Vagina (tissue), 2 donors: ENCODE measurements at places on chromosomes 7 and 10.

DNA sequence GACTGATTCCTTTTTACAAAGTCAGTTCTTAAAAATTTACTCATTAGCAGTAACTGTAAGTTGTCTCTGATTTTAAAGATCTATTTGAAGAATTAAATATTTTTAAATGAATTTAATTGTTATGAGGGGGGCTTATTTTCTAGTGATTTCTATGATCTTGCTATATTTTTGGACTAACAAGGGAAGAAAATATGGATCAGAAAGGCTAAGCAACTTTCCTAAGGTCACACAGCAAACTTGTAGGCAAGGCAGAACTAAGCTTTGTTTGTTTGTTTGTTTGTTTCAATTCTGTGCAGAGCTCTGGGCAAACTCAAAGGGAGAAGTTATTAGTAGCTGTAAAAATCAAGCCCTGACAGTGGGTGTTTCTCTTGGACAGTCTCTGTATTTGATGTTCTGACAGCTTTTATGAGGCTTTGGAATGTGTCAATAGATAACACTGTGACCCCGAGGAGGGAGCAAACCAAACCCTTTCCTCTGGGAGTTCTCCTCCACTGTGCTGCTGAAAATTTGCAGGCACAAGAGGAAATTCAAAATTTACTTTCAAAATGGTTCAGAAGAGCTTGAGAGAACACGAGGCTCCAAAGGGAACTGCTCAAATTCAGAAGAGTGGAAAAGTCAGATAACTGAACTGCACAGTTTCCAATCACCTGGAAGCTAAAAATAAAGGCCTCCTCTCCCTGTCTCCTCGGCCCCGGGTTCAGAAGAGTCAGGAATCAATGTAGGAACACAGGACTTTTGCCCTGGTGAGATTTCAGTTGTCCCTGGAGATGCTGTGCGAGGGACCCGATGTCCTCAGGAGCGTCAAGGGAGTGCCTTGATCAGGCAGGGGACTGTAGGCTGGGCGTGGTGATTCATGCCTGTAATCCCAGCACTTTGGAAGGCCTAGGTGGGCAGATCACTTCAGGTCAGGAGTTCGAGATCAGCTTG, 325.7 kb downstream of the GATA3 start:
- no peak for DNase-seq

DNA sequence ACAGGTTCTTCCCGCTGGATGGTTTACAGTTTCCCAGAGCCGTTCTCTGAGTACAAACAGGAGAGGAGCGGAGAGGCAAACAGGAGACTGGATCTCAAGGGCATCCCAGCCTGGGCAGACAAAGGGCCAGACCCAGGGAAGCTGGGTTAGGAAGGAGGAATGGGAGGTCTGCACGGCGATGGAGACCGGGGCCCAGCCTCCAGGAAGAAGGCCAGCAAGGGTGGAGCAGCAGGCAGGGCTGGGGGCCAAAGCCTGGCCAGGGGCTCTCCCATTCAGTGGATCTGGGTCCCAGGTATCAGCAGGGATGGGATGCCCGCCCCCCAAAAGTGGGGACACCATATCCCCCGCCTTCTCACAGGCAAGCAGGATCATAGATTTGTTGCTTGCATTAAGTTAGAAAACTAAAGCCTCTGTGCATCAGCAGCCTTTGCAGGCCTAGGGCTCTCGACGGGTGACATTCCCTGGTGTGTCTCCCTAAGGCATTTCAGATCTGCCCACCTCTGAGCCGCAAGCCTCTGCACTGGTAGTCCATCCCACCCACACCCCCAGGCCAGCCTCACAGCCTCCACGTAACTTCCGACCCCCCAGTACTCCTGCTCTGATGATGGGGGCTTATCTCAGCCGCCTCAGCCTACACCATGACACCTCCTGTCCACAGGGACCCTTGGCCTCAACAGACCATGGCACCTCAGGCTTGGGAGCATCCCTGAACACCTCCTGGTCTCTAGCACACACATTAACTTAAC, 59.9 kb downstream of the TNS3 start:
- DNase-seq = no peak

GRCh38 chr10:60661637-60662036, 116.6 kb upstream of the CDK1 start:
- DNase-seq = no peak

- no peak for DNase-seq
Measured at GRCh38 chr10:80077869-80078447, 507 bp upstream of the TMEM254 start.

DNA sequence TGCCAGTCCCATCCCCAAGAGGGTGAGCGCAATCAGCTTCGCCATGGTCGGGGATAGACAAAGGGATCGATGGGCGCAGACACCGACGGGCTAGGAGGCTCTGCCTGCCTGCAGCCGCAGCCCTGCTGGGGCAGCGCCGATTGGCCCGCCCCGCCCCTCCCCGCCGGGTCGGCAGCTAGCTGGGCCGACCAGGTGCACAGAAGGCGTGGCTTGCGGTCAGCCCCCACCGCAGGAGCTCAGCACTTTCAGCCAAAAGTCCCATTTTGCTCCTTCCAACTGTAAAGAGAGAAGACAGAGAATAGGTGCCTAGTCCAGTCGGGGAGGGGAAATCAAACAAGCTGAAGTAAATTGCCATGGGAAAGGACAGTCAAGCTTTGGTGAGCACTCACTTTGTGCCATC, at the start of gene PON1:
TSS of gene PON1 (minus strand) at position 102 of the 400 bp plus-strand sequence. CDS start at position 45, 57 bp downstream.
- DNase-seq = no peak

- no peak for DNase-seq
Measured at GRCh38 chr10:13352519-13352918, 4.4 kb upstream of the SEPHS1 start.

DNA sequence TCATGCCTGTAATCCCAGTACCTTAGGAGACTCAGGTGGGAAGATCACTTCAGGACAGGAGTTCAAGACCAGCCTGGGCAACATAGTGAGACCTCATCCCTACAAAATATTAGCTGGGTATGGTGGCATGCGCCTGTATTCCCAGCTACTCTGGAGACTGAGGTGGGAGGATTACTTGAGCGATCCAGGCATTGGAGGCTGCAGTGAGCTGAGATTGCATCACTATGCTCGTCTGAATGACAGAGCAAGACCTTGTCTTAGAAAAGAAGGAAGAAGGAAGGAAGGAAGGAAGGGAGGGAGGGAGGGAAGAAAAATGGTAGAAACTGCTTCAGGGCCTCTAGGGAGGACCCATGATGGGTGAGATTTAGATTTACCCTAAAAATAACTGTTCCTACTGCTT, 112.3 kb downstream of the SPDYE5 start:
- no peak for DNase-seq

- DNase-seq = no peak
Measured at GRCh38 chr7:107392830-107393229, 77.0 kb upstream of the GPR22 start.

DNA sequence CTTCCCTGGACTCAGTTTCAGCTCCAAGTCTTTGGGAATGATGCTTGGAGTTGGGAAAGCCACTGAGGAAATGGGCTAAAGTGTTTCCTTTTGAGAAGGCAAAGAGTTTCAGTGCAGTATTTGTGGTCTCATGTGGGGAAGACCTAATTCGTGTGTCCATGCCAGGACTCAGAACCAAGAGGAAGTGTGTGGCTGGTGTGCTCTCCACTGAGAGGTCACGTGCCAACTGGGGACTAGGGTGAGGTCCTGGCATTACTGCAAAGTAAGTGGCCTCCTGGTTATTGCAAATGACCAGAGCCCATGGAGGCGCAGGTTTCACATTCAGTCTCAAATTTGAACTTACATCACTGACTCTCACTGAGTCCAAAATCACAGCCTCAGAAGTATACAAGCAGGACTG, 48.6 kb upstream of the ITPRID1 start:
- DNase-seq = no peak

DNA sequence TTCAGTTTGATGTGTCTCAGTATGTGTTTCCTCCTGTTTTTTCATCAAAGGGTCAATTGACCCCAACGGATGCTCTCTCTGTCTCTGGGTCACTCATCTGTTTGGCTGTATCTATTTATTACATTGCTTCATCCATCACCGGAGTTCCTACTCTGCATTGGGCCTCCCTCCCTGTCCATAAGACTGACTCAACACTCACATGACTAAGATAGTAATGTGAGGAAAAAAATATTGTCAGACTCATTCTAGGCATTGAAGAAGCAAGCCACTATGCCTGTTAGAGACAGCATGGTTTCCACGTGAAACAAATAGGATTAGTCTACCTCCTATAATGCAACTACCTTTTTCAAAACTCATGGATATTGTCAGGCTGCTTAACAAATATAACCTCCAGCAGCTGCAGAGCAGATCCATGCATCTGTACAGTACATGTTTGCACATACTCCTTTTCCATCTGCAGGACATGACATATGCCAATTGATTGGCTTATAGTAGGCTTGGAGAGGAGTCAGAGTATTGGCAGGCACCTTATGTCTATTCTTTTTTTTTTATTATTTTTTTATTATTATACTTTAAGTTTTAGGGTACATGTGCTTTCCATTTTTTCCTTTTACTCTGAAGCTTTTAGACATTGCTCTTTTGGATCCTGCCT, 275.2 kb downstream of the LRRTM3 start:
- no peak for DNase-seq

DNA sequence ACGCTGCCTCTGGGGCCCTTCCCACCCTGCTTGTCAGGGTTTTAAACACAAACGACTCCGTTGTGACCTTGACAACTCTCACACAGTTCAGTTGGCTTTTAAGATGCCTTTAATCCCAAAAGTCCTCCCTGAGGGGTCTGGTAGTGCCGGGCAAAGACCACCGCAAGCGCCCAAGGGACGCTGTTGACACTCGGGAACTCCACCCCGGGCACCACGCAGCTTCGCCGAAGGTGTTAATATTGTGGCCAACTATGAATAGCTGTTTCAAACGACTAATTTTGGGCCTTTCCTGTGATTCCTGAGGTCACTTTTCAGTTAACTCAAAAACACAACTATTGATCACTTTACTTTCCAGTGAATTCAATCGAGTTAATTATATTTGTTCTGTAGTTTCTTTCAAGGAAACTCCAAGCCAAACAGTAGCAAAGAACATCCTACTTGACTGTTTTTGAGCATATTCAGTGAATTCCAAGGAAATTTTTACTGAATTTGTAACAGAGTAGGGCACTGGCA, 958 bp upstream of the ESYT2 start:
- peak; percentile 74 for DNase-seq

GRCh38 chr10:79495791-79496190, 16.5 kb upstream of the EIF5AL1 start:
- DNase-seq = no peak

GRCh38 chr7:159158125-159158887, 13.6 kb upstream of the VIPR2 start:
- DNase-seq = no peak

DNA sequence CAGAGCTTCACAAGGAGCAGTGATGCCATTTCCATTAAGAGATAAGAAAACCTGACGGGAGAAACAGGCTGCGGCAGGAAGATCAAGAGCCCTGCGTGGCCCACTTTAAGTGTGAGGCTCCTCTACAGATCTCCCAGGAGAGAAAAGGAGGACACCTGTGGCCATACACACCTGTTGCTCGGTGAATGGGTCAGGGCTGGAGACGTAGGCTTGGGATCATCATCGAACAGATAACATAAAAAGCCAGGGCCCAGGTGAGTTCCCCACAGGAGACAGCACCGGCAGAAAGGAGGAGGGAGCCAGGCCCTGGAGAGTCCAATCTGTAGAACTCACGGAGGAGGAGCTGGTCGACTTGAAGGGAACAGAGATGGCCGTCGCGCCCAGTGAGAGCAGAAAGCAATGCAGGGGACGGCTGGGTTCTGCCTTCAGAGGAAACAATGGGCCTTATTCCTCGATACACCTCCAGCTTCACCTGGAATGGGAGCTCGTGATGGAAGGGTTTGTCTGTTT, 556.8 kb downstream of the DNAJB6 start:
- no peak for DNase-seq

- DNase-seq = no peak
Measured at GRCh38 chr10:88131511-88132139, 268.2 kb downstream of the PTEN start.

GRCh38 chr7:17134786-17135185, 163.7 kb upstream of the AHR start:
- DNase-seq = no peak

DNA sequence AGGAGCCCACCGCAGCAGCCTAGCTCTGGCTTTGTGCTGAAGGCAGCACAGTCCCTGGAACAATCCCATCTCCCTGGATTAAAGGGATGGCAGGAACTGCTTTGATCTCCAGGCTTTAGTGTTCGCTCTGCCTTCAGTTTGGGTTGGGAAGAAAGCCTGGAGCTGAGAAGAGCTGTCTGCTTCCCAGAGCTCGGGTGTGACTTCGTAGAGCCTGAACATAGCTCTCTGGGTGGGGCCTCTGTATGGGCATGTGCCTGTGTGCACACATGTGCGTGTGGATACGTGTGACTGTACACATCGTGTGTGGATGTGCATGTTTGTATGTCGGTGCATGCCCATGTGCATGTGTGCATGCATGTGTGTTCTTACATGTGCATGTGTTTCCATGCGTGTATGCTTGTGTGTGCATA, 8.7 kb downstream of the ADCY1 start:
- no peak for DNase-seq

- DNase-seq = no peak
Measured at GRCh38 chr10:86936661-86937501, 20.5 kb downstream of the MMRN2 start.

GRCh38 chr10:113442336-113442735, 110.5 kb upstream of the HABP2 start:
- DNase-seq = peak; percentile 82

DNA sequence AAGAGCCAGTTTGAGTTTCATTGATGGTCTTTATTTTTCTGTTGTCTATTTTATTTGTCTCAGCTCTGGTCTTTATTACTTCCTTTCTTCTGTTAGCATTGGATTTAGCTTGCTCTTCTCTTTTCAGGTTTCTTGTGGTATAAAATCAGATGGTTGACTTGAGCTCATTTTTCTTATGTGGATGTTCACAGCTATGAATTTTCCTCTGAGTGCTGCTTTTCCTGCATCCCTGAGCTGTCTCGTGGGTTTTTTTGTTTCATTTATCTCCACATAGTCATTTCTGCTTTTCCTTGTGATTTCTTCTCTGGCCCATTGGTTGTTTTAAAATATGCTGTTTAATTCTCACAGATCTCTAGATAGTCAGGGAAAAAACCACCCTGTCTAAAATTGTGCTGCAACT, 19.7 kb downstream of the ADGRA1 start:
- DNase-seq = no peak

DNA sequence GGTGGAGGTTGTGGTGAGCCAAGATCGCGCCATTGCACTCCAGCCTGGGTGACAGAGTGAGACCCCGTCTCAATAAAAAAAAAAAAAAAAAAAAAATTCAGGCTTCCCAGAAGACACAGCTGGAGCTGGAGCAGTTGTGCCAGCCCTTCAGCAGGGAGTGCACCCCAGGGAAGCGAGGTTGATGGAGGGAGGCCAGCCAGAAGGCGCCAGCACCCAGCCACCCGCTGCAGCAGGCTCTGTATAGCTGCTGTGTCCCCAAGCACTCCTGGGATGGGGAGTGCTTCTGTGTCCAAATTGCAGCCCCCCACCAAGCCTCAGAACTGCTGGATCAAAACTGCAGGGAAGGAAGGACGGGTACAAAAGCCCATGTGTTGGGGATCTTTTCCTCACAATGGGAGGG, 47.8 kb downstream of the COBL start:
- peak; percentile 43 for DNase-seq
